Fibroblast of skin of right quadriceps (primary cell): ENCODE measurements at places on chromosomes 16 and 17.

GRCh38 chr16:73065632-73066330 lies 17.9 kb upstream of the ZFHX3 start:
- no peak for DNase-seq

DNA sequence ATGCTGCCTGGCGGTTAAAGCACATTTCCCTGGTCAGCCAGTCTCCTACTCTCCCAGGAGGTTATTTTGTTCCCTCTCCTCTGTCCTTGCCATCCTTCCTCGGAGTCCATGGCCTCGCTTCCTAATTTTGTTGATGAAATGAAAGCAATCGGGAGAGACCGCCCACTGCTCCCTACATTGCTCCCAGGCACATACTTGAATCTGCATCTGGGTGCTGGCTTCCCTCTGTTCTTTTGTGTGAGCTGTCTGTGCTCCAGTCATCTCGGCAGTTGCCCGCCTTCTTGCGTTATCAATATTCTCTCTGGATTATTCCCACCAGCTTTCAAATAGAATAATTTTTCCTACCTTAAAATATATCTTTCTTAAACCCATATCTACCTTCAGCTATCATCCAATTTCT lies 11.1 kb downstream of the KRT23 start:
- no peak for DNase-seq

DNA sequence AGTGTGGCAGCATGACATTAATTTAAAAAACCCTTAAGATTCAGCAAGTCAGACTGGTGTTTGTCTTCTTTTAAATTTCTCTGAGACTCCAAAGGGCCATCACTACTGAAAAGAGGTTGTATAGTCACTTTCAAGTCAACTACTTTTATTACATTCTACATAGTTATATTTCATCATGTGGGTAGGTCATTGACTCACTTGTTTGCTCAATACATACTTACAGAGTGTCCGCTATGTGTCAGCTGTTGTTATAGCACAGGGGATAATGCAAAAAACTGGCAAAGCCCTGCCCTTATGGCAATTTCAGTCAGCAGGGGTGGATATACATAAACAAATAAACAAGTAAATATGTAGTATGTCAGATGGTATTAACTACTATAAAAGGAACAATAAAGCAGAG lies 2.5 kb upstream of the MYH4 start:
- peak; percentile 3 for DNase-seq

DNA sequence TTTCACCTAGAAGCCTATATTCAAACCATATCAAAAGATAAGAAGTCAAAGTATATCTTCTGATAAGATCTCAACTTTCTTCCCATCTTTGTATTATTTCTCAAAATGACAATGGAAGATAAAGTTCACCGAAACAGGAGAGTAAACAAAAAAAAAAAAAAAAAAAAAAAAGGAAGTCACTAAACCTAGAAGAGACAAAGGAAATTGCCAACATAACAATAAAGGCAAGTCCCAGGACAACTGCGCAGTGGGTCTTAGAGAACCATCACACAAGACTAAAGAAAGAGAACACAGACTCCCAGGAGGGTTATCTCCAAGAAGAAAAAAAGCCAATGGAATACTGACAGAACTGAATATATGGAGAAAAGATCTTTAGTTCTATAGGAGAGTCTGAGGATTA lies 65.7 kb downstream of the SMURF2 start:
- no peak for DNase-seq

GRCh38 chr17:70295329-70295728 lies 126.0 kb downstream of the KCNJ2 start:
- no peak for DNase-seq

- peak; percentile 46 for DNase-seq
Observed at GRCh38 chr17:76427501-76428231, 25.3 kb downstream of the UBE2O start.

GRCh38 chr16:86723689-86724088 lies 145.3 kb downstream of the FOXL1 start:
- DNase-seq: no peak
